Neural crest cell (in vitro differentiated cells): ENCODE measurements at places on chromosomes 1 and 21.
A peak's percentile ranks its signal among the peaks of the same experiment; 100 is the strongest.

GRCh38 chr1:38076038-38076437, 29.4 kb upstream of the POU3F1 start:
- no peak overlapping the region for H3K27ac ChIP-seq
- DNase-seq, result peak; percentile 55
- peaks cover 43% of the 10 kb centered on the region for H3K4me1 ChIP-seq
- H3K4me3 ChIP-seq, result no peak overlapping the region
- H3K36me3 ChIP-seq, result no peaks in the 10 kb centered on the region
- H3K27me3 ChIP-seq, result no peaks in the 10 kb centered on the region

GRCh38 chr21:43361493-43362296, 65.2 kb downstream of the SIK1 start:
- no peak overlapping the region for H3K4me3 ChIP-seq
- H3K36me3 ChIP-seq, result no peaks in the 10 kb centered on the region
- no peaks in the 10 kb centered on the region for H3K27me3 ChIP-seq
- H3K4me1 ChIP-seq, result peaks cover 33% of the 10 kb centered on the region
- DNase-seq, result no peak
- H3K27ac ChIP-seq, result peak overlapping the region; percentile 62

DNA sequence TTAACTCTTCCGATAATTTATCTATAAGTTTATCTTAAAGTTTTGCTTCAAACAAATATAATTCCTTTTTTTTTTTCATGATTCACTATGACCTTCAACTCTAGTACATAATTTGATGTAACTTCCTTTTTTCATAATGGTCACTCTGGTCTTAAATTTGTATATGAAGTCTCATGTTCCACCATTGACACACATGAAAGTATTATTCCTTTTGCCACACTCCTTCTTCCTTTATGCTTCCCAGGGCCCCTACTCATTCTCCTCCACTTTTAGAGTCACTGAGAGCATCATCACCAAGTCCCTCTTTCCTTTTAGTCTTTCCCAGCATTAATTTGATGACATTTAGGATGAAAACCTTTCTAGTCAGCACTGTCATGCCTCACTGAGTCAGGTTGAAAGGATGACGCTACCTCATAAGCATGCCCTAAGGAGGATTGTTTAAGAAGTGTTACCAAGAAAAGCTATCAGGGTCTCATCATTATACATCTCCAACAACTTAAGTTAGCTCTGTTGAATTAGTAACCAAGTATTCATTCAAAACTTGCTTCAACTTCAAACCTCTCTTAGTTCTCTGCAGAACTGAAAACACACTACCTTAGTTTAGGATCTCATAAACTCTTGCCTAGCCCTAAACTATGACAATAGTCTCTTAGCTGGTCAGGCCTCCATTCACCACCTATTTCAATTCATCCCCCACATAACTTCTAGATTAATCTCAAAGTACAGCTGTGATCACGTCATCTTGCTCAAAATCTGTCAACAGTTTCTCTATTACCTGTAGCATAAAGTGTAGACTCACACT, 14.5 kb downstream of the AUNIP start:
- H3K27ac ChIP-seq, result peak overlapping the region; percentile 13
- no peaks in the 10 kb centered on the region for H3K36me3 ChIP-seq
- H3K4me1 ChIP-seq, result peaks cover 32% of the 10 kb centered on the region
- no peak for DNase-seq
- H3K27me3 ChIP-seq, result no peaks in the 10 kb centered on the region

GRCh38 chr1:34263406-34263805, 86.7 kb downstream of the C1orf94 start:
- no peaks in the 10 kb centered on the region for H3K36me3 ChIP-seq
- H3K4me3 ChIP-seq, result no peak overlapping the region
- no peaks in the 10 kb centered on the region for H3K4me1 ChIP-seq
- no peak overlapping the region for H3K27ac ChIP-seq
- H3K27me3 ChIP-seq, result peaks cover 59% of the 10 kb centered on the region

GRCh38 chr21:39082656-39083376, 100.4 kb downstream of the PSMG1 start:
- DNase-seq, result no peak
- H3K27me3 ChIP-seq, result peaks cover 38% of the 10 kb centered on the region
- H3K4me3 ChIP-seq, result no peak overlapping the region
- H3K4me1 ChIP-seq, result peaks cover 21% of the 10 kb centered on the region
- no peaks in the 10 kb centered on the region for H3K36me3 ChIP-seq
- no peak overlapping the region for H3K27ac ChIP-seq

- H3K4me1 ChIP-seq, result no peaks in the 10 kb centered on the region
- DNase-seq, result no peak
- no peak overlapping the region for H3K4me3 ChIP-seq
These were observed 58.8 kb downstream of the NAV1 start for GRCh38 chr1:201597551-201598230.

DNA sequence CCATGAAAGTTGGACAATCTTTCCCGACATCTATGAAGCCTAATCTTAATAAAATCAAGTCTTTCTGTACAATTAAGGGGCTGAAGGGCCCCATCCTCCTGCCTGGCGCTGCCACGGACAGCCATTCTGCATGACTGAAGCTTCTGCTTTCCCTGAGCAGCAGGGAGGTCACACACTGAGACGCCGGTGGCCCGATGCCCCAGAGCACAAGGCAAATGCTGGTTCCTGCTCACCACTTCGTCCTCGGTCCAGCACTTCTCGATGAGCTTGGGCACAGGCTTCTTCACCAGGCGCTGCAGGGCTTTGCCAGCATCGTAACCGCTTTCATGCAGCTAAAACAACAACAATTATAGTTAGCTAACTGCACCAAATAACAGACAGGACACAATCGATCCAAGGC, 147.8 kb downstream of the SLC45A1 start:
- no peak for DNase-seq
- H3K36me3 ChIP-seq, result no peaks in the 10 kb centered on the region
- no peak overlapping the region for H3K27ac ChIP-seq
- no peaks in the 10 kb centered on the region for H3K27me3 ChIP-seq
- H3K4me3 ChIP-seq, result no peak overlapping the region

GRCh38 chr1:111656086-111657017, 36.8 kb downstream of the RAP1A start:
- DNase-seq, result peak; percentile 5
- H3K27me3 ChIP-seq, result no peaks in the 10 kb centered on the region
- H3K4me3 ChIP-seq, result no peak overlapping the region
- H3K27ac ChIP-seq, result no peak overlapping the region
- H3K4me1 ChIP-seq, result peaks cover 16% of the 10 kb centered on the region
- no peaks in the 10 kb centered on the region for H3K36me3 ChIP-seq

- no peak overlapping the region for H3K4me3 ChIP-seq
- peaks cover 5% of the 10 kb centered on the region for H3K36me3 ChIP-seq
- no peak for DNase-seq
- H3K4me1 ChIP-seq, result peaks cover 3% of the 10 kb centered on the region
- no peaks in the 10 kb centered on the region for H3K27me3 ChIP-seq
These were observed 39.9 kb downstream of the MSH4 start for GRCh38 chr1:75836528-75837100.

GRCh38 chr1:12478612-12478985, 139.4 kb downstream of the DHRS3 start:
- no peak overlapping the region for H3K4me3 ChIP-seq
- no peak for DNase-seq
- no peak overlapping the region for H3K27ac ChIP-seq
- peaks cover 24% of the 10 kb centered on the region for H3K4me1 ChIP-seq
- no peaks in the 10 kb centered on the region for H3K27me3 ChIP-seq

- H3K36me3 ChIP-seq, result no peaks in the 10 kb centered on the region
- H3K4me1 ChIP-seq, result no peaks in the 10 kb centered on the region
- H3K27me3 ChIP-seq, result peaks cover 2% of the 10 kb centered on the region
- H3K4me3 ChIP-seq, result no peak overlapping the region
- H3K27ac ChIP-seq, result no peak overlapping the region
These were observed 23.7 kb downstream of the RRP1 start for GRCh38 chr21:43812957-43813655.

DNA sequence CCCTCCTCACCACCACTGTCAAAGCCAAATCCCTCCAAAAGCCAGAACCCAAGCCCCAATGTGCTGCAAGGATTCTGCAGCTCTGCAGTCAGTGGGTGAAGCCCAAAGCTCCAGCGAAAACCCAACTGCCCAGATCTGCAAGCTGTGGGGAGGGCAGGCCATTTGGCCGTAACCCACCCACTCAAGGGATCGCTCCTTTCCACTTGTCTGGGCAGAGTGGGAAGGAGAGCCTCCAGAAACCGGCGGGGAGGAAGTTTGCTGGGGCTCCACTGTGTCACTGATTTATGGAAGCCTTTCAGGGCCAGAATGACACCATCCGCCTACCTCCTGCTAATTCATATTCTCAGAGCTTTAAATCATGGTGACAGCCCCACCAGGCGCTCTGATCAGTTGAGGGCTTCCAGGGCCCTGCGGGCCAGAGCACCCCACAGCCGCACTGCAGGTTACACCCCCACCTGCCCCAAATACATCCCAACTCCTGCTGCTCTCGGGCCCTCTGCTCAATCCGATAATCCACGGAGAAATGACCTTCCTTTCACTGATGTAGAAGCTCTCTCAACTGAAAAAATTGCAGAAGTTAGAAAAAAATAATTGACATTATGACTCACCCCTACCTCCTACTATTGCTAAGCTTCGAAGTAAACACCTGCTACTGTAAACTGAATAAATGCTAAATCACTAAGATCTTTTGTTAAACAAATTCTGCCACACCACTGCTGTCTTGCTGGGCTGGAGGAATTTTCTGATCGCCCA, 40.6 kb upstream of the RAB4A start:
- DNase-seq, result no peak
- H3K4me1 ChIP-seq, result peaks cover 59% of the 10 kb centered on the region
- H3K27me3 ChIP-seq, result no peaks in the 10 kb centered on the region
- peak overlapping the region; percentile 23 for H3K27ac ChIP-seq
- H3K36me3 ChIP-seq, result no peaks in the 10 kb centered on the region

DNA sequence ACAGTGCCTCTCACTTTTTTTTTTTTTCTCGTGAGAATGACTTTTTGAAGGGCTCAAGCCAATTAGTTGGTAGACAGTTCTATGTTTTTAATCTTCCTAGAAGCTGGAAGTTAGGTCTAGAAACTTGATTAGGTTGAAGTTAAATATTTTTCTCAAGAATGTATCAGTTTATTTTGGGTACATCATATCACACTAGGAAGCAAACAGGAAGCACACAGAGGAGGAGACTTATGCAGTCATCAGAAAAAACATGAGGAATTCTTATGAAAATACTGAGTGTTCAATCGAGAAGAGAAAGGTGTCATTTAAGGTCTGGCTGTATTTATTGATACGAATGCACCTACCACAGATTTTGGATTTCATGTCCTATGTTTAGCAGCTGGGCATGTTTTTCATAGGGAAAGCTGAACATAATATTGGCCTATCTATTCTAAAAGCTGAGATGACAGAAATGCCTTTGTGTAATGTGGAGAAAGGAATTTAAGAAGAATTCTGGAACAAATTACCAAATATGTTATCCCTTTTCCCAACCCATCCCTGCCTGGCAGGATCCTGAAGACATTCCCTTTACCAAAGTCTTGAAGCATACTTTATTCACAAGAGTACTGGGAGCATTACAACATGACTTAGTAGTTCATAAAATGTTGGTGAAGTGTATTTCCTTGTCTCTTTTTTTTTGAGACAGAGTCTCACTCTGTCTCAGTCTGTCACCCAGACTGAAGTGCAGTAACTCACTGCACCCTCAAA, 17.5 kb upstream of the ZFP69B start:
- H3K4me3 ChIP-seq, result no peak overlapping the region
- H3K27me3 ChIP-seq, result no peaks in the 10 kb centered on the region
- no peaks in the 10 kb centered on the region for H3K4me1 ChIP-seq
- no peak for DNase-seq

- H3K4me1 ChIP-seq, result no peaks in the 10 kb centered on the region
- no peaks in the 10 kb centered on the region for H3K36me3 ChIP-seq
- no peak overlapping the region for H3K27ac ChIP-seq
- H3K27me3 ChIP-seq, result peaks cover 2% of the 10 kb centered on the region
These were observed 125.3 kb upstream of the NGF start for GRCh38 chr1:115463347-115463746.

DNA sequence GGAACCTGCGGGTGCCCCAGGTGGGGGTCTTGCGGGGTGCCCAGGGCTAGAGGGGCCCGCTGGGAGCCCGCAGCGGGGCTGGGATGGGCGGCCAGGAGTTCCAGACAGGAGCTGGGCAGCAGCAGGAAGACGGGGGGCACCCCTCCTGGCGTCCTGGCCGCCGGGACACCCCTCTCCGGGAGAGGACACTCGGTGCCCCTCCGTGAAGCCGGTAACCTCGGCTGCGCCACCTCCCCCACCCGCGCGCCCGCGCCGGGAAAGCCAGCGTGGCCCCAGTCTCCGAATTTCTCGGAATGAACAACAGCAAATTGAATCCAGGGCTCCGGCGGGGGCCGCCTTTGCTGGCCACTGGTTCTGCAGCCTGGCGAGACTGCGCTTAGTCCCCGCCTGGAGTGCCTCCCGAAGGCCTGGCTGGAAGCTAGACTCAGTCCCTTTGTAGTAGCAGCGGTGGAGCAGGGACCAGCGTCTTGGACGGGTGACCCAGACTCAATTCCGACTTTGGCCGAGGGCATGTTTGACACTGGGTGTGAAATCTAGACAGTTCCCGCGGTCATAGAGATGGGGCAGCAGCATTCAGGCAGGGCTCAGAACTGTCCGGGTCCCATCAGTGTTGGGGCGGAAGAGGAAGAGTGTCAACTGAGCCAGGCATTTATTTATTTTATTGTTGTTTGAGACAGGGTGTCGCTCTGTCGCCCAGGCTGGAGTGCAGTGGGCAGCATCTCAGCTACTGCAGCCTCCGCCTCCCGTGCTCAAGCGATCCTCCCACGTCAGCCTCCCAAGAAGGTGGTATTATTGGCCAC, 773 bp downstream of the IFNGR2 start:
- DNase-seq, result peak; percentile 52
- H3K27me3 ChIP-seq, result peaks cover 3% of the 10 kb centered on the region
- peak overlapping the region; percentile 89 for H3K4me3 ChIP-seq

GRCh38 chr21:44691686-44692085, 5.3 kb upstream of the KRTAP10-12 start:
- peaks cover 43% of the 10 kb centered on the region for H3K27me3 ChIP-seq
- H3K4me3 ChIP-seq, result no peak overlapping the region
- no peak for DNase-seq
- peaks cover 16% of the 10 kb centered on the region for H3K4me1 ChIP-seq
- peaks cover 6% of the 10 kb centered on the region for H3K36me3 ChIP-seq

- H3K27ac ChIP-seq, result no peak overlapping the region
- H3K4me3 ChIP-seq, result peak overlapping the region; percentile 6
- no peak for DNase-seq
- peaks cover 29% of the 10 kb centered on the region for H3K4me1 ChIP-seq
These were observed 33.9 kb downstream of the TRIM62 start for GRCh38 chr1:33147997-33148314.

DNA sequence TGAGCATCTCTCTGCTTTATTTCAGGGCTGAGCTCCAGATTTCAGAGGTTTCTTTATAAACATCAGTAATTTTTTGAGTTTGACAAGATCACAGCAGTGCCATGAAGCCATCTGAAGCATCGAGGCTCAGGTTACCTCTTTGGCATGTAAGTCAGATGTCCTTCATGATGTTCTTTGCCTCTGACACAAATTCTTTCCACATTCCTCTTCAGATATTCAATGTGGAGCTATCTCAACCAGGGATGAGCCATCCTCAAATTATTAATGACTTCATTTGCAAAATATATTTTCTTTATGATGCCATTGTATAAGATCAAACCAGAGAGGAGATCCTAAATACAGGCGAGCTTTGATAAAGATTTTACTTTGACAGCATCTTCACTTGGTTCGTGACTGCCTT, 256.7 kb downstream of the COL11A1 start:
- H3K4me1 ChIP-seq, result no peaks in the 10 kb centered on the region
- H3K4me3 ChIP-seq, result no peak overlapping the region
- H3K27ac ChIP-seq, result no peak overlapping the region
- DNase-seq, result no peak
- no peaks in the 10 kb centered on the region for H3K36me3 ChIP-seq
